ENCODE measurements at places on chromosomes 2 and 18.
A peak's percentile ranks its signal among the peaks of the same experiment; 100 is the strongest.

GRCh38 chr18:36464126-36464651 is 166.7 kb downstream of the FHOD3 start:
- DNase-seq: no peak

DNA sequence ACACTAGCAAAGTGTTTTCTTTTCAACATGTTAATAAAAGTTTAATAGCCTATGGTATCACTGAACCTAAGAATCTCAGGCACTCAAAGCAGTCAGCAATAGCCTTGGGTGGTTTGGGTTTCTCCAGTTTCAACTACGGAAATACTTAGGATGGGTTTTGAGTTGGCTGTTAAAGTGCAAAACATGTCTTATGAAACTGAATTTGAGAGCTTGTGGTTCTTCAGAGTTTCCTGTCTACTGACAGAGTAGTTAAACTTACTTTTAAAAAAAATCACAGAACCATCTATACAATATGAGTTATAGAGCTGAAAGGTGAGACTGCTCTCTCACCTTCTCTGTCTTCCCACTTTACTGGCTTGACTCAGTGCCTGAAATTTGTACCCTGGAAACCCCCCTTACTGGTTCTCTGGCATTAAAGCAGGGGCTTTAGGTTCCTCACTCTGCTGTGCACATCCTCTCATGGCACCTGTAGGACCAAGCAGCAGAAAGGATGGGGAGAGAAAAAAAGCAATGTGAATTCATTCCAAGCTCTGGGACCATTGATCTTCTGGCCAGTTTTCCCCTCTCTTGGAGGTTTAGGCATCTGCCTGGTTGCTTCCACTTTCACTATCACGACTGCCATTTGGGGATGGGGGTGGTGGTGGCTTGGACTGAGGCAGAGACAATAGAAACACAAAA is 18.1 kb downstream of the CCDC141 start:
- peak; percentile 50 for DNase-seq

DNA sequence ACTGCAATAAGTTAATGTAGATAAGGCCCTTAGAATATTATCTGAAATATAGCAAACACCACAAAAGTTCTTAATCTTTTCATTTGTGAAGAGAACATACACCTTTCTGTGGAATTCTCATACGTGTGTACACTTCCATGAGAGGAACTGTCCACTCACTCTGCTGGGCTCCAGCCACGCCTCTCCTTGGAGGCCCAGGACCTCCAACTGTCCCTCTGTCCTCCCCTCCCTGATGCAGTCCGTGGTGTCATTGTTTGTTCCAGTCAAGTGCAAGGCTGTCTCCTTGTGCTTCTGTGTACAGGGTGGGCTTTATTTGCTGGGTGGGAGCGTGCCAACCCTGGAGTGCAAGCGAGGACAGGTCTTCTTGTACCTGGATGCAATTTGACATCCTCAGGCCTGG is 8.7 kb downstream of the RAB12 start:
- DNase-seq: no peak

- no peak for DNase-seq
These were observed 287.0 kb upstream of the CCDC68 start for GRCh38 chr18:55246278-55246677.

GRCh38 chr2:226118471-226119429 is 680.9 kb downstream of the IRS1 start:
- DNase-seq: no peak

DNA sequence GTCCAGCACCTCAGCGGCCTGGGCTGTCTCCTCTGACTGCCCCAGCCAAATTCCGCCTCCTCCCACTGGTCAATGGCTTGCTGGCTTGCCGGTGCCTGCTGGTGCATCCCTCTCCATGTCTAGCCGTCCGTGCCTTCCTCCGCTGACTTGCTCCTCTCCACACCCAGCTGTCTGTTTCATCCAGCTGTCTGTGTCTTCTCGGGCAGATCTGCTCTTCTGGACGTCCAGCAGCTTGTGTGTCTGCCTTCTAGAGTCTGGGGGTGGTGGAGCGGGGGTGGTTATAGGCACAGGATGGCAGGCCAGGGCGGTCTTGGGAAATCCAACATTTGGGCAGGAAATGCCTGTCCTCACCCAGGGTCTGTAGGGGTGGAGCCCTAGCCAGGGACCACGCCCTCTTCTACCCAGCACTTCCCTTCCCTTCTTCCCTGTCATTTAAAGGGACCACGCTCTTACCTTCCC is 369.2 kb downstream of the GALNT13 start:
- no peak for DNase-seq

- no peak for DNase-seq
These were observed 100.1 kb upstream of the KLF7 start for GRCh38 chr2:207265869-207266268.

GRCh38 chr18:62979176-62979575 is 263.8 kb downstream of the PHLPP1 start:
- DNase-seq: no peak

DNA sequence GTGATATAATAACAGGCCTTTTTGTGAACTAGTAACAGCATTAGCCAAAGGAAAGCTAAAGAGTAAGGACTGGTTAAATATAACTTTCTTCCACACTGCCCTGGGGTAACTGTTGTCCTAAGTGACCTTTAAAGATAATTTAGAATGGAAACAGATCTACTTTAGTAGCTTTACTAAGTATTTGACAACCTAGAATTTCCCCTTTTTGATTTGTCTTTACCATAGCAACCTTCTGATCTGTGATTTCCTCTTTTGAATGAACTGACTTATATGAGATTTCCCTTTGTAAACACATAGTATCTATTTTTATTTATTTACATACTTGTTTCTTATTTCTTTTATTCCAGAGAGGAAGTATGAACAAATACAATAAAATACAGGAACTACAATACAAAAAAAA is 10.5 kb upstream of the KLF7 start:
- no peak for DNase-seq

DNA sequence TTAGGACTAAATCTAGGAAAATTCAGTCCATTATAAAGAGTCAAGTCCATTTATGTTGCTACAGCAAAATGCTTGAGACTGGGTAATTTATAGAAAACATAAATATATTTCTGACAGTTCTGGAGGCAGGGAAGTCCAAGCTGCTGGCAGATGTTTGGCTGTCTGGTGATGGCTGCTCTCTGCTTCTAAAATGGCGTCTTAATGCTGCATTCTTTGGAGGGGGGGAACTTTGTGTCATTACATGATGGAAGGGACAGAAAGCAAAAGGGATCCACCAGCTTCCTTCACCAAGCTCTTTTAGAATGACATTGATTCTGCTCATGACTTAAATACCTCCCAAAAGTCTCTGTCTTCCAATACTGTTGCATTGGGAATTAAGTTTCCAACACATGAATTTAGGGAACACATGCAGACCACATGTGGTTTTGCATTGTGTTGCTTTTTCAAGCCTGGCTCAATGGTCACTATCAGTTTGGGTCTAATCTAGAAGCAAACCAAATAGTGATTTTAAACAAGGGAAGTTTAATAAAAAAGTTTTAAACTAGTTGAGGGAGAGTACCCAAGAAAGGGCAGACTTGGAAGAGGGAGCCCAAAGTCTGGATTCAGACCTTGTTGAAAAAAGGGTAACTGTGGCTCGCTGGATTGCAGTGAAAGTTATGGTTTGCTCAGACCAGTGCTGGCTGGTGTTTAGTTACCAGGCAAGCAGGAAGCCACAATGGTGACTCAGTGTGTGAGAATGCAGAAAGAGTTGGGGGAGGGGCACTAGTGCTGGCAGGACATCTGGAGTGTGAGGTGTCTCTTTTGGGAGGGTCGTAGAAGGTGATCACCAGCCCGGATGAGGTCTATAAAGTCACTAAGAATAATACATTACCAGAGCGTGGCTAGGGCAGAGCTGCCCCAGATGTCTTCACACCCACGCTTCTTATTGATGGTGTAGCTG is 30.8 kb downstream of the C18orf54 start:
- DNase-seq: peak; percentile 5

- no peak for DNase-seq
These were observed 50.4 kb downstream of the MBD2 start for GRCh38 chr18:54173980-54174630.

DNA sequence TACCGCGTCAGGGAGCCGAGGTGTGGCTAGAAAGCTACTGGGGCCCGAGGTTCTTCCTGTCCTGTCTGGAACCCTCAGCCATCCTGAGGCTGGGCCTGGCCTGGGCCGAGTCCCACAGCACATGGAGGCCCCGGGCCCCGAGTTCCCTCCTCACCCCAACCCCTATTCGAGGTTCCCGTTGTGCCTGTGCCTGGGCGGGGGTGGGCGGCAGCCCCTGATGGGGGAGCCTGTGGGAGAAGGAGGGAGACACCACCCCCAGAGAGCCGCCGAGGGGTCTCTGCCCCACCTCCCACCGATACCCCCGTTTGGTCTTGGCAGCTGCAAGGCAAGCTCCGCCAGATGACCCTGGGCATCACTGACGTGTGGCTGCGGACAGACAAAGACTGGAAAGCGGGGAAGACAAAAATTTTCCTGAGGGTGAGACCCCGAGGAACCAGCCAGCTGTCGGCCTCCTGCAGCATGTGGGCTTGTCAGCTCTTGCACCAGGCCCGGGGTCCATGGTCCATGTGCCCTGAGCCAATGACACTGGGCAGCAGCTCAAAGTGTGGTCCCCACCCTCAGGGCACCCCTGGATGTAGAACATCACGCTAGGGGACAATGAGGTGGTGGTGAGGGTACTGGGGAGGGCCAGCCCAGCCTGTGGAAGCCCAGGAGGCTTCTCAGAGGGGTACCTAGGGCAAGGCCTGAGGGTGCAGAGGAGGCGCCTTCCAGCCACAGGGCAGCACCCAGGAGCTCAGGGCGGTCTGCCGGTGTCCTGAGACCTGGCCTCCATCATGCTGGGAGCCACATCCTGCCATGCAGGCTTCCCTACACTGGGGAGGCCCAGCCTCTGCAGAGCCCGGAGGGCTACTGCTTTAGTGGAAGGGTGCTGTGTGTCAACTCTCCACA is 52.5 kb upstream of the GPR17 start:
- DNase-seq: no peak

- no peak for DNase-seq
These were observed 33.6 kb downstream of the KIF1A start for GRCh38 chr2:240786355-240786841.

- DNase-seq: no peak
These were observed 354.8 kb downstream of the INSIG2 start for GRCh38 chr2:118442996-118443553.

GRCh38 chr2:673615-674320 is 3.4 kb downstream of the TMEM18 start:
- no peak for DNase-seq

DNA sequence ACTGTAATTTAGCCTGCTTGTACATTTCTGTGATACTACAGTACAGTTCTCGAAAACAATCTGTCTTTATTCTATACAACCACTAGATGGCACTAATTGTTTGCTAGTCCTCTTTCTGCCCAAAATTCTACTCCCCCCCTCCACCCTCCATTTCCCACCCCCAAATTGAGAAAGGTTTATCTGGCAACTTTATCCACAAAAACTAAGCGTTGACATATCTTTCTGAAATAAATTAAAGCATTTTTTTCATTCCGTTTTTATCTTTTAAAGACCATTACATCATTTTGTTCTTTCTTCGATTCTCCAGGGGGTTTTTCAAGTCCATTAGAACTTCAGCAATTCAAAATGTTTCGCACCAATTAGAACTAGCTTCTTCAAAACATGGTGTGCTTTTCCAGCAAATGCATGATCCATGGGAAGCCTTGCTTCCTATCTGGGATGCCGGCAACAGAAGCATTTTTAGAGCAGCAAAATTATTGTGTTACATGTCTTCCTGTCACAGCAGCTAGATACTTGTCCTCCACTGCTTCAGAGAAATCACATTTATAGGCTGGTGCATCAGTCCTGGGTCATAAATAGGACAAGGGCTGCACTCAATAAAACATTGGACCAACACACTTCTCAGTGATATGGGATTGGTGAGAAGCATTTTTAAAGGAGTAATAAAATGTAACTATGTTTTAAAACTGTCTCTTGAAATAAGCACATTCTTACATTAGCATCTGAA is 241.3 kb downstream of the PAX3 start:
- no peak for DNase-seq

- no peak for DNase-seq
These were observed 47.4 kb downstream of the TSPYL6 start for GRCh38 chr2:54208364-54209240.

GRCh38 chr2:201176081-201176481 is 6.9 kb upstream of the CASP10 start:
- DNase-seq: no peak

GRCh38 chr18:49214706-49215105 is 245.7 kb downstream of the DYM start:
- DNase-seq: no peak

GRCh38 chr2:159090514-159091201 is 122.2 kb downstream of the TANC1 start:
- DNase-seq: no peak

- DNase-seq: no peak
These were observed 115.9 kb upstream of the TANK start for GRCh38 chr2:161044095-161044865.

- no peak for DNase-seq
These were observed 102.8 kb upstream of the UBXN4 start for GRCh38 chr2:135638825-135639224.

- DNase-seq: no peak
These were observed 710.6 kb upstream of the ID2 start for GRCh38 chr2:7971248-7971647.

- DNase-seq: no peak
These were observed 92.7 kb upstream of the ETAA1 start for GRCh38 chr2:67304300-67304890.

All from CD4-positive, alpha-beta T cell treated with Interleukin-10 for 1 hour (primary cell).